ENCODE measurements at places on chromosomes 7 and 10.

DNA sequence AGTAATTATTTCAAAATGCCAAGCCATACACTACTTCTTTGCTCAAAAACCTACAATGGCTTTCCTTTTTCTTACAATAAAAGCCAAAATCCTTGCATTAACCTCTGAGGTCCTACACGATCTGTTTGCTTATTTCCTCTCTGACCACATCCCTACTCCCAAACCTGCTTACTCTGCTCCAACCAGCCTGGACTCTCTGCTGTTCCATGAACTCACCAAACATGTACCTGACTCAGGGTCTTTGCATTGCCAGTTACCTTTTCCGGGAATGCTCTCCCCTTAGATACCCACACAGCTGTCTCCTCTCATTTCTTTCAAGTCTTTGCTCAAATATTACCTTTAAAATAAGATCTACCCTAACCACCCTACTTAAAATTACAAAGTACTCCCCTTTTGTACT, 2.3 kb downstream of the ABCB4 start:
- peak; percentile 10 for DNase-seq

DNA sequence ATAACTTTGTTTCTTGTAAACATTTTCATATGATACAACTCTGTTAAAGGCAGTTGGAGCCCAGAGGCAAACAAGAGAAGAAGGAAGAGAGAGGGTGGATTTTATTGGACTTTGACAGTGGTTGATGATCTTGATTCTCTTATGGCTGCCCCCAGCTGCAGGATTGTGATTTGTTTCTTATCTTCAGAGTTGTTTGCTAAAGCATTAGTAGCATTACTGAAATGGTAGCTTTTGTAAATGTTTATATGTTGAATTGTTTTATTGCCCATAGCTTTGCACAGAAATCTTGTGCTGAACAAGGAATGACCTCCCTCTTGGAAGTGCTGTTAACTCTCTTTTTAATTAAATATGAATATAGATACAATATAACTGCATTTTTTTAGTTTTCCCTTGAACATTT, 309.4 kb downstream of the AUTS2 start:
- DNase-seq: no peak

GRCh38 chr7:158414002-158414401, 173.6 kb downstream of the PTPRN2 start:
- no peak for DNase-seq

- DNase-seq: no peak
These were observed 12.3 kb downstream of the OGDH start for GRCh38 chr7:44618753-44619152.

- no peak for DNase-seq
These were observed 139.2 kb downstream of the C10orf105 start for GRCh38 chr10:71580415-71580814.

DNA sequence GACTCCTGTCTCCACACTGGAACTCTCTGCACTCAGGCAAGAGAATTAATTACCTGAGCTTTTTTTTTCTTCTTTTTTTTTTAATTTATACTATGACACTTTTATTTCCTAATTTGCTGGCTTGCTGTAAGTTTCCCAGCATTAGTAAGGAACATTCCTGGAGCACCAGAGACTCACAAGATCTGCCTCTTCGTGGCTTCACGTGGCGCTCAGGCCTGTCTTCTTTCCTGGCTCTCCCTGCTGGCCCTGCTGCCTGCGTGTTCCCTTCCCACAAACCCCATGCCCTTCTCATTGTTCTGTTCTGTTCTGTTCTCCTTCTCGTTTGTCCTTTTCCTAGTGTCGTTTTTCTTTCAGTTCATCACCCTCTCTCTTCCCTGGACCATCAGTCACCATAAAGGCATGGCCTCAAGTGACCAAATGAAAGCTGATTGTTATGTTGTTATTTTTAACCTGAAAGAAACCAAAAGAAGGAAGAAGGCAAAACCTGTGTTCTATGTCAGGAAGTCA, 591.6 kb upstream of the PFKP start:
- no peak for DNase-seq

DNA sequence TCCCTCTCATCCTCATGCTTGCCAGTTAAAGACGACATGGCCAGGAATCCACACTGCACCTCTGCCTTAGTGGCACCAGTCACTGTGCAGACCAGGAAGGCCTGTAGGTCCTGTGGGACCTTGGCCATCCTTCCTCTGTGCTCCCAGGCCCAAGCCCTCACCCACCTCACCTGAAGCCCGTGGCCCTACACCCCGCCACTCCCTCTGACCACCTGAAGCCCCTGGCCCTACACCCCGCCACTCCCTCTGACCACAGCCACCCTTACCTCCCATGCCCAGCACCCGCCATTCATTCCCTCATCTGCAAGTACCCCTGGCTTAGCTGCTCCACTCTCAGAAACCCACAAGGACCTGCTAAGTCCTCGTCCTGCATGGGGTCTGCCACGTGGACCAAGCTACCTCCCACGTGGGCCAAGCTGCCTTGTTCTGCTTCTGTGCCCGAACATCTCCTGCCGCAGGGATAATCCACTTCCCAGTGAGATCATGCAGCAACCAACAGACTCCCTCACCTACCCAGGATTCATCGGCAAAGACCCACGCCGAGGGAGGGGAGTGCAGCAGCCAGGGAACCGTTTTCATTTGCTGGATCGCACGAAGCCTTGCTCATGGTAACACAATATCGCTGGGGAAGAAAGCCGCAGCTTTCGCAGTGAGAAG, 151.2 kb downstream of the TCERG1L start:
- DNase-seq: no peak

GRCh38 chr7:39091774-39092173, 114.1 kb downstream of the POU6F2 start:
- DNase-seq: no peak

DNA sequence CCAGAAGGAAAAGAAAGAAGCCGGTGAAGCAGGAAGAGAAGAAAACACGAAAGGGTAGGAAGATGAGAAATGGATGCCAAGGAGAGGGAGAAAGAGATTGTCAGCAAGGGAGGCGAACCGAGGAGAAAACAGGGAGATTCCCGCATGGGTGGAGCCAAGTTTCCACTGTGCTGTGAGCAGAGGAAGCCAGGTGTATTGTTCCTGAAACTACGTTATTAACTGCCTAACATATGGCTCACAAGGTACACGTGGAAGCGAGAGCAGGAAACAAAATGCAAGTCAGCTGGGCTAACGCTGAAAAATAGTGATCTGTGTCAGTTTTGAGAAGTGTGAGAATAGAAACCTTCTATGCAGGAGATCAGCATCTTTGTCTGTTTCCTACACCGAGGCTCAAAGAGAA, 20.4 kb upstream of the HIPK2 start:
- DNase-seq: no peak

DNA sequence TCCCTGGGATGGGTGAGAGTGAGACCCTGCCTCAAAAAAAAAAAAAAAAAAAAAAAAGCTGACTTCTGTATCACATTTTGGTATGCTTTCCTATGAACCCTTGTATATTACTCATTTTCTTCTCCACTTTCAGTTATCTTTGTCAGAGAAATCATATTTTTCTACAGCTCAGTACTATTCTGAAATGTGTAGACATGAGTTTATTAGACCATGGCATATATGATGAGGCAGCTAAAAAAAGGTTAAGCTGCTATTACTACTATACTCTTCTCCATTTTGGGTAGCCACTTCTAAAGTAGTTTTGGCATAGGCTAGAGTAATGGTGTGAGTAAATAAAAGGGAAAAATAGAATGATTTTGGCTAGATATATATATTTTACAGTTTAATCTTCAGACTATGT, 53.4 kb downstream of the MLLT10 start:
- DNase-seq: no peak

DNA sequence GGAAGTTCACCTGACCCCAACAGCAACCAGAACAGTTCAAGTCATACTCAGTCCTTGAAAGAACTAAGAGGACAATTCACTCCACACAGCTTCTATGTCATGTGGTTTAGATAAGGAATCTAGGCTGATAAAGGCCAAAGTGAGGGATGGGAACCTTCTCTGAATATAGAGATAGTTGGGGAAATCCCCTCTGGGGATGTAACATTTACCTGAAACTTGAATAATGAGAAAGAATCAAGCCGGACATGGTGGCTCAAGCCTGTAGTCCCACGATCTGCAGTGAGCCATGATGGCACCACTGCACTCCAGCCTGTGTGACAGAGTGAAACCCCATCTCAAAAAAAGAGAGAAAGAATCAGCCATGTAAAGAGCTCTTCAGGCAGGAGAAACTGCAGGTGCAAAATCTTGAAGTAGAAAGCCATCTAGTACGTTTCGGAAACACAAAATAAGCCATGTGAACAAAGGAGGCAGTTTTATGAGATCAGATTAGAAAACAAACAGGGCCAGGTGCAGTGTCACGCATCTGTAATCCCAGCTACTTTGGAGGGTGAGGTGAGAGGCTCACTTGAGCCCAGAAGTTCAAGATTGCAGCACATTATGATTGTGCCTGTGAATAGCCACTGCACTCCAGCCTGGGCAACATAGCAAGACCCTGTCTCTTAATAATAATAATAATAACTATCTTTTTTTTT, 4.5 kb upstream of the DNMBP start:
- no peak for DNase-seq

- no peak for DNase-seq
These were observed 2.5 kb downstream of the USP54 start for GRCh38 chr10:73588656-73589055.

- no peak for DNase-seq
These were observed 161.1 kb upstream of the ZMIZ1 start for GRCh38 chr10:78907551-78908211.

GRCh38 chr10:1661859-1662437, 75.4 kb downstream of the ADARB2 start:
- DNase-seq: no peak

- DNase-seq: no peak
These were observed 332.9 kb downstream of the PTEN start for GRCh38 chr10:88196291-88196690.

DNA sequence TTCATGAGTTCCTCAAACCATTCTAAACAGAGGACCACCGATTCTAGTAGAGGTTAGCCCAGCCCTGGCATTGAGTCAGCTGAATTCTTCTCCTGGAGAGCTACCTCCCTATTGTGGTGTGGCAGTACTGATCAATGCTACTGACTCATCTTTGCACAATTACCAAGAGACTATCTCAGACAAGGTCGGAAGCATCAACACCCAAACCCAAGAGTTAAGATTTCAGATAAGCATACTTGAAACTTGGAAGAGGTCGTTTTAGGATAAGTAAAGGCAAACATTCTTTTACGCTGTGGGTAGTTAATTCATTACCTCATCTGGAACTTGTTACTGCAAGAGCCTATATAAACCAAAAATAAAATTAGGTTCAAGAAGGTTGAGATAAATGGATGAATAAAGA, 154.6 kb upstream of the NRBF2 start:
- no peak for DNase-seq

DNA sequence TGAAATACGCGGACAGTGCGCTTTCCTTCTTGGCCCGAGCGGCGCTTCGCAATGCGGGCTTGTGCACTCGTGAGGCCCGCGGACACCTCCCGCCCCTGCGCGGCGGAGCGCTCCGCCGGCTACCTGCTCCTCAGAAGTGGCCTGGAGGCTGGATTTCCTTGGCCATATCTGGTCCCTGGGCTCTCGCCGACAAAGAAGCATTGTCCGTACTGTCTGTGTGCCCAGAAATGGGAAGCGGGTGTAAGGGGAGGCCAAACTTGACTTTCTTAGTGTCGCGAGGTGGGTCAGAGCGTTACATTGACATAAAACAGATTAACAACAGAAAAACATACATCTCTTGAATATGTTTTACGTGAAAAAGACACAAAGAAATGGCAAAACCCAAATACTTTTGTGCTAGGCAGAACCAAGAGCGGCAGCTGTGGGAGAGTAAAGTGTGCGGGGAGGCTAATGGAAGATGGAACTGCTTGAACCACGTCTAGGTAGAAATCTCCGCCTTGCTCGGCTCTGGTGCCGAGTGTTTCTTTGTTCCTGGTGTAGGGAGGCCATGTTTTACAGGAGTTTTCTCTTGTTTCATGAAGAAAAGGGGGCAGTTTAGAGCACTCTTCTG, 1.4 kb downstream of the LANCL2 start:
- peak; percentile 33 for DNase-seq

- no peak for DNase-seq
These were observed 111.8 kb downstream of the EGFR start for GRCh38 chr7:55130395-55131141.

DNA sequence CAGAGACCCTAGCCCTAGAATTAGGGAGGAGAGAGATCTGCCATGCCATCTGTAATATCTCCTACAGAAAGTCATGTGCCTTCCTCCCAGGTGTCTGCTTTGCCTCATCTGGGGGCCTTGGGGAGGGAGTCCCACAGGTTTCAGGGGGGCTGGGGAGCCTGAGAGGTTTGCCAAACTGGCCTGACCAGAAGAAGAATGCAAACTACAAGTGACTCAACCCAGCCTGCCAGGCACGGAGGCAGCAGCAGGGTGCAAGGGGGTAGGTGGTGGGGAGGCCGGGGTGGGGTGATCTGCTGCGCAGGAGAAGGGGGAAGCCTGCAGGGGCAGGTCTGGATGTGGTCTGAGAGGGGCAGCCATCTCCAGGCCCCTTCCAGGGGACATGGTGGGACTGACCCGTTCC, 9.6 kb upstream of the TRIM8 start:
- no peak for DNase-seq

GRCh38 chr7:96059075-96059474, 262.8 kb downstream of the SLC25A13 start:
- DNase-seq: no peak

DNA sequence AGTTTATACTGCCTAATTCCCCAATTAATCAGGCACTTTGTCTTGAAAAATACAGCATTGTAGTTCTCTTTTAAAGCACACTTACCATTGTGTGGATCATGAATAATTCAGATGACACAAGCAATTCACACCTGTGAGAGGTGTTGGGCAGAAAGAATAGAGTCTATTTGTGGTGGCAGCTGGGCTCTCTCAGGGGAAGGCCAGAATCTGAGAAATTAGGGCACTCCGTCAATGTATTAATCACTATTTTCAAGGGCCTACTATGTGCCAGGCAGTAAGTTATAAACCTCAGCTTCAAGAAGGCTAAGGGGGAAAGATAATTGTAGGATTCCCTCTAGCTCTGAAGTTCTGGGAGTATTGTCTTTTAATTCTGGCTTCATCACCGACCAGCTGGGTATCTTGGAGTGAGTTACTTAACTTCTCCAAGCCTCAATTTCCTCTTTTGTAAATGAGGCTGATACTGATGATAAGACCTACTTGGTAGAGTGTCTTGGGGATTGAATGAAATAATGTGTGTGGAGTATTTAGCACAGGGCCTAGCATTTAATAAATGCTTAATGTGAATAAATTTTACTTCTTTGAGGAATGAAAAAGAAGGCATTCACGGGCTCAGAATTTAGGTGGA, 2.5 kb downstream of the CHN2 start:
- no peak for DNase-seq

Data from suppressor macrophage (primary cell).